ENCODE measurements at places on chromosomes 2 and 18.

GRCh38 chr2:88416016-88416663 is 36.4 kb downstream of the FOXI3 start:
- DNase-seq: no peak

DNA sequence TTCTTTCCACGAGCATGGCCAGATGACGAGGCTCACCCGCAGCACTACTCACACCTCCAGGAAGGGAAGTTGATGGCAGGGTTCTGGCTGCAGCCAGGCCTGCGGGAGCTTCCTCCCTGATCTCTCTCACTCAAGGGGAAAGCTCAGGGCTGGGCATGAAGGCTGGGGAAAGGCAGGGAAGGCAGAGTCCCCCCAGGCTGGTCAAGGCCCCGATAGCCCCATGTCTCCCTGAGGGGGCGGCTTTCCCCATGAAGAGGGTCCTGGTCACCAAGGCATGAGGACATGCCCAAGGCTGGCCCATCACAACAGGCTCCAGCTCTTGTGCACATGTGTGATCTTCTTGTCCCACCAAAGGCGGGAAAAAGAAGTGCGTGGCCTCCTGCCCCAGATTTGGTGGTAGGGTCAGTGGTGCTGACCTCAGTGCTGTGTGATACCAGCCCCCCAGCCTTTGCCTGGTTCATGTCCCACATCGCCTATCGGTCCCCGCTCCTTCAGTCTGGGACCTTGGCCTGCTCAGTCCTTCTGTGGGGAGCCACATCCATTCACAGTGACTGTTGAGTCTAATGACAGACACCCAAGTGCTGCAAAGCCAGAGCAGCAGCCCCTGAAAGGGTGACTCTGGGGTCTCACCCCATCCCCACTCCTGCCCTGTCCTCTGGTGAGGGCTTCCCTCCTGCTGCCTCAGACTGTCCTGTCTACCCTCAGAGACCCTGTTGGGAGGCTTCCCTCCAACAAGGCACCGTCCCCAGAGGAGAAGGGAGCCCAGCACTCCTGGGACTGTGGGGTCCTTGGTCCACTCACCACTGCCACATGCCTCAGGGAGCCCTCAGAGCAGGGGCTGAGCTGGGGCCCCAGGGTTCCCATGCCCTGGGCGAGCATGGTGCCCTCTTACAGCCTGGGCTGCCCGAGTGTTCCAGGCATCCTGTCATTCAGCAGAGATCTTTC is 49.8 kb upstream of the ALPP start:
- peak; percentile 18 for DNase-seq

GRCh38 chr18:77105028-77105427 is 27.6 kb downstream of the MBP start:
- no peak for DNase-seq

- no peak for DNase-seq
Measured at GRCh38 chr2:161039071-161039470, 121.2 kb upstream of the TANK start.

GRCh38 chr2:117980783-117981676 is 32.8 kb downstream of the CCDC93 start:
- no peak for DNase-seq

DNA sequence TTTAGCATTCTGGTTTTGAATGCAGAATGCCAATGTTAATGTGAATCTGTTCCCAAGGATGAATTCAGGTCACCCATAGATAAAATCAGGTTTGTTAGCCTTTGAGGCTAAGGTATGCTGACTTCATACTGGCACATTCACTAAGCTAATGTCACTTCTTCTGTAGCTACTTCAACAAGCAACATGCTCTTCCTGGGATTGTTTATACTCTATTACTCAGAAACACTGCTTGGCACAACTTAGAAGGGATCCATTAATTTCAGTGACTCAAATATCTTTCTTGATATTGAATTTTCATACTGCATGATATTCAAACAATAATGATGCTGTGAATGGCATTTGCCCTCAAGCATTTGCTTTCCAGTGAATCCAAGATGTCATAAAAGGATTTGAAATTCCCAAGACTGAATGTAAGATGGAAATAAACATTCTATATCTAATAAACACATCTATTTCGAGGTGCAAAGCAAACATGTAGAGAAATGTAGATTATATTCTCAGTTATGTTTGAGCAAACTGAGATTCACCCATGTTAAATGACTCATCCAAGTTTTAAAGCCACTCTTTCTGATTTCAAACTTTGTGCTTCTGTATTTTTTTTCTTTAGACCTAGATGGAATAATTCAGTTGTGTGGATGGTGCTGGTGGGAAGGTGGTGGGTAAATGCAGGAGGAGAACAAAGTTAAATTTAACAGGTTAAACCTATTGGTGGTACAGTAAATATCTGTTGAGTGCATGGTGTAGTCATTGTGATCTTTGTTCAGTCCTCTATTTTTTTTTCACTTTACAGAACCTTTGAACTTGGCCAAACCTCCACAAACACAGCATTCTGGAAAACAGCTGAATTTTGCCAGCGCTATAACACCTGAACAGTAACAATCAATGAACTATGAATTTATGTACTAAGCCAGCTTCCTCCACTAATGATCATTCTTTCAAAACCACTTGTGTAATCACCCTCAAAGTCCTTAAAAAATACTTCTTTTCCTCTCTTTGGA is 162.1 kb upstream of the XIRP2 start:
- no peak for DNase-seq

- DNase-seq: no peak
Measured at GRCh38 chr18:9861933-9862332, 23.8 kb upstream of the TXNDC2 start.

- no peak for DNase-seq
Measured at GRCh38 chr2:148978026-148978685, 60.3 kb upstream of the LYPD6B start.
